ENCODE measurements at places on chromosomes 12 and 14. TPM values are rescaled to one million over a fixed set of nuclear protein-coding genes. Genes with fewer than 3 reads are reported as not detected.

KCNH3 gene
- total RNA-seq = 0.35 TPM

DNA sequence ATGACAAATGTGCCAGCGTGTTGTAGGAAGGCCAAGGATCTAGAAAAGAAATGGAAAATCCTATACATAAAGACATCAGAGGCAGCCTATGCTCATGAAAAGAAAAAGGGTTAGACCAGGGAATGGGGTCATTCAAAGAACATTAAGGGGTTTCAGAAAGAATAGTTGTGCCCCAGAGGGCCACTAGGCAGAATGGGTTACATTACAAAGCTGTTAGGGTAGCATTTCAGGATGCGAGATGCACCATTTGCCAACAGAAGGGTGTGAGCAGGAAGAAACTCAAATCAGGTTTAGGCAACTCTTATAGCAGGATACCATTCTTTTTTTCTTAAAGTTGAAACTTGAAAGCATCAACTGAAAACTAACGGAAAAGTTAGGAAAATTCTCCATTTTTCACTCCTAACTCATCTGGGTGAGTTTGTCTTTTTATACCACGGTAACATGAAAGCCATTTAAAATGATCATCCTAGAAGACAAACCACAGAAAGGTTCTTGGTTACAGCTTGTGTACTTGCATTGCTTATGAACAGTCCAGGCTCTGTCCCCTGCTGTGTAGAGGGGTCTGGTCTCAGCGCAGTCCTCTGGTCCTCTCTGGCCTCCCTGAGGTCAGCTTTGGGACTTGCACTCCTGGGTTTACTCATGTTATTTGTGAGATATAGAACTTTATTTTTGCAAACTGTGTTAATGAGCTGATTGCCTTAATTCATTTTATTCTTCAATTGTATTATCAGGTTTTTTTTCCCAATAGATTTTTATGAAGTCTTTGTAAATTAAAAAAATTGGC lies 209.1 kb downstream of the DACT1 start:
- peaks cover 9% of the 10 kb centered on the region for H3K4me1 ChIP-seq
- no peaks in the 10 kb centered on the region for H3K36me3 ChIP-seq

DNA sequence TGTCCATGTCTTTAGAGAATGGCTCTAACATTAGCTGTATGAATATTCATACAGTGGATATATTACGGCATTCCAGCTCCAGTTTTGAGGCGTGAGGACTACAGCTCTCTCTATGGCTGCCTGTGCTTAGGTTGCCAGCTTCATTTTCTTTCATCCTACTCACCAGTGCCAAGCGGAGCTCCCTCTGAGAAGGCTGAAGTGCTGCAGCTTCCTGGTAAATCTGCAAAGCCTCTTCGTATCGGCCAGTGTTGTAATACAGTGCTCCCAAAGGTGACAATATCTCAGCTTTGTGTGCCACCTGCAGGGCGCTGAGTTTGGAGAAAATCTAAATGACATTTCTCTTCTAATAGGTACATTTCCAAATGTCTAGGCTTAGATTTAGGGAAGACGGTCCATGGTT lies 19.8 kb upstream of the OVCH1 start:
- no peak for DNase-seq
- H3K36me3 ChIP-seq = peaks cover 18% of the 10 kb centered on the region
- no peak overlapping the region for H3K27ac ChIP-seq
- no peak overlapping the region for H3K4me3 ChIP-seq
- no peaks in the 10 kb centered on the region for H3K4me1 ChIP-seq

DNA sequence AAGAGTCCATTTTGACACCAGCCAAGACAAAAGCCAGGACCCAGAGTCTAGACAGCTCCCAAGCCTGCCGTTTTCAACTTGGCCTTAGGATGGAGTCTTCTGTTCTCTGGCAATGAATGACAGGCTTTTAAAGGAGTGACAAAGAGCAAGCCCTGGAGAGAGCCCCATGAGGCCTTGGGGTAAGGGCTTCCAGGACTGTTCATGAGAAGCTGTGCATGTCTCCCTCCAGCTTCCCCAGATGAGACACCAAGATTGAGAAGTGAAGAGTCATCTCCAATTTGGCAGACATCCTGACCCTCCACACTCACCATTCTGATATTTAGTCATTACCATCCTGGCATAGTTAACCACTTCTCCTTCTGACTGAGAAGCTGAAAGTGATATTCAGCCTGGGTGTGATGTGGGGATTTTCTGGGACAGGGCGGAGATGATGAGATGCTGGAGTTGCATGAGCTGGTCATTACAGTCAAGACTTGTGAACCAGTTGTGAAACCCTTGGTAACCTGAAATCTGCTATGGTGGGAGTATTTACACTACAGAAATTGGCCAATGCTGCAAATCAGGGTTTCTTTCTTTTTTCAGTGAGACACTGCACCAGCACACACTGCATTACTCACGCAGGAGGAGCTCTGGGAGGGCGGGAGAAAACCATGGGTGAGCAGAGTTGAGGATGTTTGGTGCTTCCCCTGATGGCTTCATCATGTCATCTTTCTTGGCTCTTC lies 77.8 kb downstream of the VCPKMT start:
- H3K36me3 ChIP-seq = no peaks in the 10 kb centered on the region
- H3K27me3 ChIP-seq = no peaks in the 10 kb centered on the region
- peak overlapping the region; percentile 7 for H3K27ac ChIP-seq
- no peak overlapping the region for H3K4me3 ChIP-seq
- peaks cover 24% of the 10 kb centered on the region for H3K4me1 ChIP-seq
- peak; percentile 19 for DNase-seq

DNA sequence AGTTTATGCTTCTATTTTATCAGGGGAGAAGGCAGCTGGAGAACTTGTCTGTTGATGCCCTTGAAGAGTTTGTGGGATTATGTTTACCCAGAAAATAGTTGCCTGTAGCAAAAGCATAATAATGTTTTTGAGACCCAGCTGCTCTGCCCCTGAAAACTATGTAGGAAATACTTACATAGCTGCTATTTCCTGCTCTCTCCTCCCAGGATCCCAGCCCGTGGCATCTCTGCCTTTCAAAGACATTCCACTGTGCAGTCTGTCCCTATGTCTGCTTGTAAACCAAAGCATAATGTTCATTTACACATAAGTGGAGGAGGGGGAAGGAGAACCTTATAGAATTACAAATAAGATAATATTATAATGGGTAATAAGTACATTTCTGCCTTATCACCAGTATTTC lies 198.7 kb downstream of the SYT1 start:
- no peaks in the 10 kb centered on the region for H3K27me3 ChIP-seq
- H3K4me1 ChIP-seq = no peaks in the 10 kb centered on the region
- no peak overlapping the region for H3K27ac ChIP-seq
- DNase-seq = no peak

GRCh38 chr12:14373217-14373616 lies 7.7 kb downstream of the ATF7IP start:
- no peak for DNase-seq
- H3K27me3 ChIP-seq = no peaks in the 10 kb centered on the region

DNA sequence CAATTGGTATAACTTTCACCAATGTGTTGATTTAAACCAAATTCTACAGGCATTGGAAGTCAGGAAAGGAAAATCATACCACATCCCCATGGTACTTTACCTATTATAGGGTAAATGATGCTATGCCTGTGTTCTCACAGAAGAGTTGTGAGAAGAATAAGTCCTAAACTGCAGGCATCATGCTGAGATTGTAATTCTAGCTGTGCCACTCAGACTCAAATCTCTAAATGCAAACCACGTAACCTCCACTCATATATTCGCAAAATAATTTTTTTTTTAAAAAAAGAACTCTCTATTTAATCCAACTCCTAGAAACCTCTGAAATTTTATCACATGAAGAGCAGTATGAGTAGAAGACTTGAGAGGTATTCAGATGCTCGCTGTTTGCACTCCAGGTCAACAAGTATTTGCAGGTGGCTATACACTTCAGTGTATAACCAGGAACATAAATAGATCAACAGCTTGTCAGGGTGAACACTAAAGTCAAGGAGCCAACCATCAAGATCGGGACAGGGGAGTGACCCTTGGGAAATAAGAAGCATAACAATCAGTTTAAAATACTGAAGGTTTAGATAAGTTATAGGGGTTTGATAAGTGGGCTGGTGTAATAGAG lies 110.1 kb downstream of the SLC25A21 start:
- no peaks in the 10 kb centered on the region for H3K27me3 ChIP-seq
- H3K4me1 ChIP-seq = no peaks in the 10 kb centered on the region
- H3K4me3 ChIP-seq = no peak overlapping the region
- no peaks in the 10 kb centered on the region for H3K36me3 ChIP-seq
- DNase-seq = no peak

DNA sequence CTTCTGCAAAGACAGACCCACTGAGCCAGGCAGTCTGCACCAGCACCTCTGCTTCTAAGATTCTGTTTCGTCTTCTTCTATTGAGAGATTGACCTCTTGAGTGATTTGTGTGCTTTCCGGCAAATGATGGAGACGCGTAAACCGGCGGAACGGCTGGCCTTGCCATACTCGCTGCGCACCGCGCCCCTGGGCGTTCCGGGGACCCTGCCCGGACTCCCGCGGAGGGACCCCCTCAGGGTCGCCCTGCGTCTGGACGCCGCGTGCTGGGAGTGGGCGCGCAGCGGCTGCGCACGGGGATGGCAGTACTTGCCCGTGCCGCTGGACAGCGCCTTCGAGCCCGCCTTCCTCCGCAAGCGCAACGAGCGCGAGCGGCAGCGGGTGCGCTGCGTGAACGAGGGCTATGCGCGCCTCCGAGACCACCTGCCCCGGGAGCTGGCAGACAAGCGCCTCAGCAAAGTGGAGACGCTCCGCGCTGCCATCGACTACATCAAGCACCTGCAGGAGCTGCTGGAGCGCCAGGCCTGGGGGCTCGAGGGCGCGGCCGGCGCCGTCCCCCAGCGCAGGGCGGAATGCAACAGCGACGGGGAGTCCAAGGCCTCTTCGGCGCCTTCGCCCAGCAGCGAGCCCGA lies 703 bp downstream of the ASCL4 start:
- no peaks in the 10 kb centered on the region for H3K36me3 ChIP-seq
- peak overlapping the region; percentile 52 for H3K4me3 ChIP-seq
- H3K27ac ChIP-seq = no peak overlapping the region
- no peaks in the 10 kb centered on the region for H3K4me1 ChIP-seq

DNA sequence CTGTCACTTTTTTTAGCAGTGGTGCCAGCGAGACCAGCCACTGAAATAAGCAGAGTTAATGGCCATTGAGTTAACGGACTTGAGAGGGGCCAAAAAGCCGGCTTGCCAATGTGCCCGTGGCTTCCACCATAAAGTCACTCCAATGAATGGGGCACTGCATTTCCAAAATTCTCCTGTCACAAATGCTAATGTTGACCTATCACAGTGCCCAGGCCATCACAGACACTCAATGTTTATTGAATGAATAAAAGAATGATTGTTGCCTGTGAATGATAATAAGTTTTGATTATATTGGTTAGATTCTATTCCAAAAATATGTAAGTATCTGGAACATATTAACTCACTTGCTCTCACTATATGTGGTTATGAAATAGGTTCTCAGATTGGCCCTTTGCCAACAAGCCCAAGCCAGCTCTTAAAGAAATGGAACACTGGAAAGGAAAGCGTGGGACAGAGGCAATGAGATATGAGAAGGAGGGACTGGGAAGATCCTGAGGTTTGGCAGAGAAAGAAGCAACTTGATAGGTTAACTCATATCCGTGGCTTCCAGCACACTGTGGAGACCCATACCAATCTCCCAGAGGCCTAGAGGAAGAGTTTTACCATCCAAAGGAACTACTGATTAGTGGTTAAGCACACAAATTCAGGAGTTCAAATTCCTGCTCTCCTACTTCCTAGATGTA lies 108.7 kb downstream of the BTG1 start:
- no peaks in the 10 kb centered on the region for H3K27me3 ChIP-seq
- no peak overlapping the region for H3K4me3 ChIP-seq
- H3K36me3 ChIP-seq = no peaks in the 10 kb centered on the region
- DNase-seq = no peak

DNA sequence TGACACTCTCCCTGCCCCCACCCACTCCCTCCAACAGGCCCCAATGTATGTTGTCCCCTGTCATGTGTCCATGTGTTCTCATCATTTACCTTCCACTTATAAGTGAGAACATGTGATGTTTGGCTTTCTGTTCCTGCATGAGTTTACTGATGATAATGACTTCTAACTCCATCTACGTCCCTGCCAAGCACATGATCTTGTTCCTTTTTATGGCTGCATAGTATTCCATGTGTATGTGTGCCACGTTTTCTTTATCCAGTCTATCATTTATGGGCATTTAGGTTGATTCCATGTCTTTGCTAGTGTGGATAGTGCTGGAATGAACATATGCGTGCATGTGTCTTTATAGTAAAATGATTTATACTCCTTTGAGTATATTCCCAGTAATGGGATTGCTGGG lies 100.0 kb upstream of the LHX5 start:
- no peaks in the 10 kb centered on the region for H3K4me1 ChIP-seq
- no peak for DNase-seq
- no peaks in the 10 kb centered on the region for H3K36me3 ChIP-seq

ABCC9 gene
- 42.6 TPM for total RNA-seq

PLBD1 gene
- total RNA-seq = 7.0 TPM

DNA sequence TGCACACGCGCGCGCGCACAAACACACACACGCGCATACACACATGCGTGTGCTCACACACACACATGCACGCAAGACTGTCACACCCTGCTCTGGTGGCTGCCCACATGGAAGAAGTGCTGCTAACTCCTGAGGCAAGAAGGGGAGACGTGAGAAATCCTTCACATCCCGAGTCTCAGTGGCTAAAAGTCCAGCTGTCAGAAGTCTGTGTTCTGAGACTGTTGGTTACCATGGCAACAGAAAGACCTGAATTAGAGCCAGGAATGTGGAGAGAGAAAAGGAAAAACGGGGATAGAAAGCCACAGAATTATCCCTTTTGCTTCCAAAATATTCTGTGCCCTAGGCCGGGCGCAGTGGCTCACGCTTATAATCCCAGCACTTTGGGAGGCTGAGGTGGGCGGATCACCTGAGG lies 71.2 kb downstream of the PPFIBP1 start:
- H3K36me3 ChIP-seq = no peaks in the 10 kb centered on the region
- peak overlapping the region; percentile 47 for H3K4me3 ChIP-seq
- peak overlapping the region; percentile 63 for H3K27ac ChIP-seq
- H3K4me1 ChIP-seq = peaks cover 3% of the 10 kb centered on the region
- no peaks in the 10 kb centered on the region for H3K27me3 ChIP-seq

Measured in thoracic aorta (tissue), 2 donors.